Stimulated activated CD8-positive, alpha-beta memory T cell treated with anti-CD3 and anti-CD28 coated beads, Interleukin-7, amount 100 ng/mL, for 48 hours (primary cell): ENCODE measurements at places on chromosomes 12 and 14.

DNA sequence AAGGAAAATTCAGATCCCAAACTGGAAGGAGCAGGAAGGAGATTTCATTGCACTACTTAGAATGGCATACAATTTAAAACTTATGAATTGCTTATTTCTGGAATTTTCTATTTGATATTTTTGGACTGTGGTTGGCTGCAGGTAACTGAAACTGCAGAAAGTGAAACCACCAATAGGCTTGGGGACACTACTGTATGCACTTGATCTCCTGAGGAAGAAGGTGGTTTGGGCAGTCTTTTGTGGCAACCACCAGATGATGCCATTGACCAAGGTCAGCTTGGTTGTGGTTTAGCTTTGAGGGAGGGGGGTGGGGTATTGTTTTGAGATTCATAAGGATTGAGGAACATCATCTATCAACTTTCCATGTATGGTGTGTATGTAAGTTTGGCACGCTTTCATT is 209.5 kb upstream of the STXBP6 start:
- no peak for DNase-seq

DNA sequence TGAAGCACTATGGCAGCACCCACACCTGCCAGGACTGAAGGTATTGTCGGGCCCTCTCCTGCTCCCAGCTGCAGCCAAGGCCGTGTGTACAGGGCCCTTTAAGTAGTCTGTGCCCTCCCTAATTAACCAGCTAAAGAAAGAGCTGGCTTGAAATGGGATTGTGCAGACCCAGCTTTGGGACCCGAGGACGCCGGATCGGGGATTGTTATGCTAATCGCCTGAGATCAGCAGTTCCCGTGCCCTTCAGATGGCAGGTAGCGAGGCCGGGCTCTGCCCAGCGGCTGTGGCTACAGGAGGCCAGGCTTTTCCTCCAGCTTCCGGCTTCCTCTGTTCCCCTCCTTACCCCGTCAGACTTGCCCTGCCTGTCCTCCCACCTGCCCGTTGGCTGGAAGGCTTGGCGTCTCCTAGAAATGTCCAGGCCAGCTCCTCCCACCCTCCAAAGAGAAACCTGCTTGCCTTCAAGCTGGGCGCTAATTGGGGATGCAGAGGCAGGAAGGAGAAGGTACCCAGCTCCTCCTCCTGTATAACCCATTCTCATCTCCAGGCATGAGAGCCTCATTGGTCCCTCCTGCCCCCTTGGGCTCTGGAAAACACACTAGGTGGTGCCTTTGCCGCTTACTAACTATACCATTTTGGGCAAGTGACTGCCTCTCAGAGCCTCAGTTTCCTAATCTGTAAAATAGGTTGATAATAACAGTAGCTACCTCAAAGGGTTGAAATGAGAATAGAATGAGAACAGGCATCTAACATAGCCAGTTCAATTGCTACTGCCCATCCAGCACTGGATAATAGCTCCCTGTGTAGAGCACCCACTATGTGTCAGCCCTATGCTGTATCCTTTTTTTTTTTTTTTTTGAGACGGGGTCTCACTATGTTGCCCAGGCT is 25.8 kb upstream of the MSI1 start:
- no peak for DNase-seq

GRCh38 chr14:69260190-69260860 is 367 bp downstream of the GALNT16 start:
- no peak for DNase-seq

DNA sequence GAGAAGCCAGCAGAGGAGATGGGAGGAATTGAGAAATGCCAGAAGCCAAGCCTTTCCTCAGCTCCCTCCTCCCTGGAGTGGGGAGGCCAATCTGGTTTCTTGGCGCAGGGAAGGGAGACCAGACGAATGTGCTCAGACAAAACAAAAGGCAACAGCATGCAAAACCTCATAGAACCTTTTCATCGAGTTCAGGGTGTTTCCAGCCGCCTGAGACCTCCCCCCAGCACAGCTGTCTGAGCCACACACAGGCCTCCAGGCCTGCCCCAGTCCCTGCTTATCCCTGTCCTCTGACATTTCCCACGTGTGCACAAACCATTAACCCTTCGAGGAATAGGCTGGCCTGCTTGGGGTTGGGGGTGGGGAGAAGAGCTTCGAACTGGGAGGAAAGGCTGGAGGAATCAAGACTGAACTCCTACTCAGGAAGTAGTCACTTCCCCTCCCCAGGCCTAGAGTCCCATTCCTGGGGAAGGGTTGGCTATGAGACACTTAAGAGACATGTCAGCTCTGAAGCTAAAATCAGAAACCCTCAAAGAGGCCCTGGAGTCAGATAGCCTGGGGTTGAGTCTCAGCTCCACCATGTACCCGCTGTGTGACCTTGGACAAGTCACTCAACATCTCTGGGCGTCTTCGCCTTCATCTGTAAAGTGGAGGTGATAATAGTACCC is 10.7 kb downstream of the TBX3 start:
- DNase-seq = no peak

DNA sequence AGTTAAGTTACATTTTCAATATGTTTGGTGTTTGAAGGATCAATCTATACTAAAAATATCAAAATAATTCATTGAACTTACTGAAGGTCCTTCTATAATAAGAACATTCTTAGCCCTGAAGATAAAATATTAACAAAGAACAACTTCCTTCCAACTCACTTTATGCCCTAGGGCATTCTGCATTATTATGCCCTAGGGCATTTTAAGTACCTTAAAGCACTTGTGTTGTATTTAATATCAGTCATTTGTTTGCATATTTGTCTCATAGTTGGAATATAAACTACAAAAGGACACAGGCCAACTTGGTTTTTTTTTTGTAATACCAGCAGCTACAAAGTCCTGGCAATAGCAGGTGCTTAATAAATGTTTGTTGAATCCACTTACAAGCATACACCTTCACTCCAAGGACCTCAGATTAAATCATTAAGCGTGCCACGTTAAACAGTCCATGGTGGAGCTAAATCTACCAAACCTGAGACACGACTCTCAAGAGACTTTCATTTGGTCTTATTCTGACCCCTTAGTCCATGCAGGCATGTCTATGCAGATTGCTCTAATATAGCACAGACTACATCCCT is 50.7 kb downstream of the EPS8 start:
- DNase-seq = no peak

DNA sequence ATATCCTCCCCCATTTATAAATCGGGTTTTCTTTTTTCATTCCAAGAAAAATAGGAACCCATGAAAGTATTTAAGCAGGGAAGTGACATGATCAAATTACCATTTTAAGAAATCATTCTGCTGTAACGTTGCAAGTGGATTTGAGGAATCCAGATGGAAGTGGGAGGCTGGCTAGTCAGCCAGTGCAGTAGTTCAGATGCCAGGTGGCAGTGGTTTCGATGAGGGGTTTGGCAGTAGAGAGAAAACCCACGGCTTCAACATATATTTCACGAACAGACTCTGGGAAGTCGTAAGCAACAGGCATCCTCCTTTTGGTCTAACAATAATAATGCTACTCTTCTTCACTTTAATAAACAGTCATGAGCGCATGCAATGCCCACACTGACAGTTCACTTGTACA is 25.0 kb downstream of the PDZRN4 start:
- no peak for DNase-seq

- DNase-seq = no peak
Measured at GRCh38 chr12:28622406-28622805, 432.1 kb downstream of the CCDC91 start.

- DNase-seq = no peak
Measured at GRCh38 chr14:62084020-62084419, 321.8 kb downstream of the SNAPC1 start.

DNA sequence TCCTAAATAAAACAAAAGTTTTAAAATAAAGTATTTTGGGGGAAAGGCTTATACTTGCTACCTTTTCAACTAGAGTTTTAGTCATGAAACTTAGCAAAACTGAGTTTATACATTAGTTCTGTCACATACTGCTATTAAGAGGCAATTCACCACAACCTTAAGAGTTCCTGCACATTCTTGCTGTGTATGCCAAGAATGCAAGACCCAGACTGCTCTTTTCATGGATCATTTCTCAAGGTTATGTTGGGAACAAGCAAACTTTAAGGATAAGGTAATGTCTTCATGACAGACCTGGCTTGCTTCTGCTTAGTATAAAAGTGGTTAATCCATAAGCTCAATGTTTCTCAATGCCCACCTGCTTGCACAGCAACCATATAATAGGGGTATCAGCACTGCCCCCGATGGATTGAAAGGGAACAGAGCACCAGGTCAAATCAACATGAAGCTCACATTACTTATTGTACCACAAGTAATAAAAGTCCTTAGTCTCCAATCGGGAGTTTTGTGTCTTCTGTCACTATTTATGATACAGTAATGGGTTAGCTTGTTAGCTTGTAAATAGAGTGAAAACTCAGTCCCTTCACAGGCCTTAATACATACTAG is 67.6 kb downstream of the KIF21A start:
- DNase-seq = no peak

DNA sequence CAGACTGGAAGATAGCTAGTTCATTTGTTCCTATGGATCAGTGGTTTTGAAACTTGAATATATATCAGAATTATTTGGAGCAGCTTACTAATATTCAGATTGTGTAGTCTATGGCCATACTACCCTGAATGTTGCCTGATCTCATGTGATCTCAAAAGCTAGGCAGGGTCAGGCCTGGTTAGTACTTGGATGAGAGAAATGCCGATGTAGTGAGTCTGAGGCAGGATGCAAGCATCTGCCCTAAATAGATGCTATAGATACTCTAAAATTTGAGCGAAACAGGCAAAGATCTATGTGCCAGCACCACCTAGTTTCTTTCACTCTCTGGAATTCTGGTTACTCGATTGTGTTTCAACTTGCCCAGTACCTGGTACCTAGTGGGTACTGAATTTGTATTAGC is 40.9 kb downstream of the FRMD6 start:
- no peak for DNase-seq

DNA sequence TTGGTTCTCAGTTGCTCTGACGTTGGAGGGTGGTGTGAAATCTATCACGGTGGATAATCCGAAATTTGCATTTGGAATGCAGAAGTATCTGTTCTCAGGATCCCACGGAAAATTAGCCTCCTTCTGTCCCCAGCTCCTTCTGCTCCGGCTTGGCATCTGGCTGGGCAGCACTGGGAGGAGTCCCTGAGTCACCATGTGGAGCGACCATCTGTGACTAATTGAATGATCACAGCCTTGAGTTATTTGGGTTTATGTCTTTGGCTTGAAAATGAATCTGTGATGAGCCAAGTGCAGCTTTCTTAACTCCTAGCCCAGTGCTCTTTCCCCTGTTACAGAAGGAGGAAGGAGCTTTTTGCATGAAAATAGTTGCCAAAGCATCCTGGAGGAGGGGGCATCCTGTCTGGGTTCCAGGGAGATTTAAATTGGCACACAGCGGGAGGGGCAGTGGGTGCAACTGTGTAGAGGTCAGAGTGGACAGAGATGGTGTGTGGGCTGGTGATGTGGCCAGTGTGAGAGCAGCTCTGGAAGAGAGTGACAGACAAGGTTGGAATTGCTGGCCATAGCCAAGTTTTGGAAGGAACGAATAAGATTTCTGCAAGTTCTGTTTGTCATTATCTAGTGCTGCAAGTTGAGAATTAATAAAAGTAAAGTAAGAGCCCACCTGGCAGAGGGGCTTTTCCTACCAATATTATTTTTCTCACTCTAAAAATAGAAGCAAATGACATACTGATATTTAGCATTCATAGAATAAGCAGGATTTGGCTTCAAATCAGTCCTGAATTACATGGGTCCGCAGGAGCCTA is 74.4 kb downstream of the SLC24A4 start:
- DNase-seq = no peak

DNA sequence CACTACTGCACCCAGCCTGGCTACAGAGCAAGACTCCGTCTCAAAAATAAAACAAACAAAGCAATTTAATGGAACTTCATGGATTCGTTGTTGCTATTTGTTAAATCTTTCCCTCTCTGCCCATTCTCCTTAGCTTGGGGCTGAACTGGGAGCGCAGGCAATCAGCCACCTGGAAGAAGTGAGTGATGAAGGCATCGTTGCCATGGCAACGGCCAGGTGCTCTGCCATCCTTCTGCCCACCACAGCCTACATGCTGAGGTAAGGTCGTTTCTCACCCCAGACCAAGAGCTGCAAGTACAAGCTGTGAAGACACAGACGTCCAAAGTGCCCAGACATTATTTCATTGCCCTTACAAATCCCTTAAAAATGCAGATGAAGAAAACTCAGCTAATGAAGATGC is 19.1 kb downstream of the AMDHD1 start:
- DNase-seq = no peak

GRCh38 chr12:32312049-32312670 is 87.2 kb upstream of the FGD4 start:
- DNase-seq = no peak

DNA sequence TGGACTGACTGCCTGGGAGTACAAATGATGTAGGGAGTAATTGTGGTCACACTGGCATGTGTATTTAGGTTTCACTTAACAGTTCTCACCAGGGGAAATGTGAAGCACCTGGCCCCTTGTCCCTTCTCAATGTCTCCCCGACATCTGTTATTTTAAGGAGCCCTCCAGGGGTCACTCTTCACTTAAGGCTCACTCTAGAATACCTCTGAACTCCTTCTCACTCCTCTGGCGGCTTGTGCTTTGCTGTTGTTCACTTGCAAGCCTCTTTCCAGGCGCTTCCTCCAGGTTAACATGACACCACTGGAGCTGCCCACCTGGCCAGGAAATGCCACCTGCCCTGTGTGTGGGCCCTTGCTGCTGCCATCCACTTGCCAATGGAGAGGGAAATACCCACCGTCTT is 56.5 kb upstream of the GZMB start:
- DNase-seq = no peak

DNA sequence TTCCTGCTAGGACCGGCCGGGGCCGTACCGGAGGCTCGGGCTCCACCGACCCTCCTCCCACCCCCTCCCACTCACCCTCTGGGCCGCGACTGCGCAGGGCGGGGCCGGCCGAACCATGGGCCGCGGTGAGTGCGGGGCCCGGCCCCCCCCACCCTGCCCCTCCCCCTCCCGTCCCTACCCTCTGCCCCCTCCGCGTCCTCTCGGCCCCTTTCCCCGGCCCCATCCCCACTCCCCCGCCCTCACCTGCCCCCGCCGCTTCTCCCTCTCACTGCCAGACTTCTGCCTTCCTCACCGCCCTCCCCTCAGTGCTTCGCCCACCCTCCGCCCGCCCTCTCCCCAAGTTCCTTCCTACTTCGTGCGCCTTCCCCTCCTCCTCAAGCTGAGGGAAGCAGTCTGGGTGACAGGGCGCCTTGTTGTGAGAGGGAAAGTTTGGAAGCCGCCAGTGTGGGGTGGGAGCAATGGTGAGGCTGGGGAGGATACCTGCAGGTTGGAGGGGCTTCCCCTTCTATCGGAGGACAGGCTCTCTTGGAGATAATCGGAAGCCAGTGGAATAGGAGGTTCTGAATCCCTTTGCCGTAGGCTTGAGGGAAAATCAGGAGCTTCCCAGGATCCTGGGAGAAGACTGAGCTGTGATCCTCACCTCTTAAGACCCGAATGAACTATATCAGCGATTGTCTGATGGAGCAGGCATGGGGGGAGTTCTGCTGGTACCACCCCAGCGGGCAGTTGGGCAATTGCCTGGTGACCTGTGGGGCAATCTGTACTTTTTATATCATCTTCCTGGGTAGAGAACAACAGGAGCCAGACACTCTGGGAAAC is 472 bp downstream of the MBD6 start:
- DNase-seq = no peak

DNA sequence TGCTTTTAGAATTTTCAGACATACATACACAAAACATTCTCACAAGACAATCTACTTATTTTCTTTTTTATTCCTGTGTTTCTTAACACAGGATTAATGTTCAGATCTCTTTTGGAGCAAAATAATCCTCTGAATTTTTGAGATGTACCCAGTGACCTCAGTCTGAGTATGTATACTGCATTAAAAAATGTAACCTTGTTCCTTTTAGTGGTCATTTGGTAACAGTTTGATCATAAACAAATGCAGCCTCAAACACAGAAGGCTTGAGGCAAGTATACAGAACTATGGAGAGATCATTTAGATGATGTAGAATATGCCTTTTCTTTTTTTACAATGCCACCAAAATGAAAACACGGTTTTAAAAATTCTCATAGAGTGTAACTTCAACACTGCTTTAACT is 9.7 kb downstream of the HIF1A start:
- DNase-seq = no peak
